GM04504 (cell line): ENCODE measurements at places on chromosomes 5 and 9.

GRCh38 chr5:40321514-40321913 is 358.2 kb upstream of the PTGER4 start:
- DNase-seq = no peak

- no peak for DNase-seq
Observed at GRCh38 chr5:80874162-80874561, 86.0 kb upstream of the RASGRF2 start.

GRCh38 chr5:41785061-41785460 is 85.2 kb downstream of the OXCT1 start:
- no peak for DNase-seq

DNA sequence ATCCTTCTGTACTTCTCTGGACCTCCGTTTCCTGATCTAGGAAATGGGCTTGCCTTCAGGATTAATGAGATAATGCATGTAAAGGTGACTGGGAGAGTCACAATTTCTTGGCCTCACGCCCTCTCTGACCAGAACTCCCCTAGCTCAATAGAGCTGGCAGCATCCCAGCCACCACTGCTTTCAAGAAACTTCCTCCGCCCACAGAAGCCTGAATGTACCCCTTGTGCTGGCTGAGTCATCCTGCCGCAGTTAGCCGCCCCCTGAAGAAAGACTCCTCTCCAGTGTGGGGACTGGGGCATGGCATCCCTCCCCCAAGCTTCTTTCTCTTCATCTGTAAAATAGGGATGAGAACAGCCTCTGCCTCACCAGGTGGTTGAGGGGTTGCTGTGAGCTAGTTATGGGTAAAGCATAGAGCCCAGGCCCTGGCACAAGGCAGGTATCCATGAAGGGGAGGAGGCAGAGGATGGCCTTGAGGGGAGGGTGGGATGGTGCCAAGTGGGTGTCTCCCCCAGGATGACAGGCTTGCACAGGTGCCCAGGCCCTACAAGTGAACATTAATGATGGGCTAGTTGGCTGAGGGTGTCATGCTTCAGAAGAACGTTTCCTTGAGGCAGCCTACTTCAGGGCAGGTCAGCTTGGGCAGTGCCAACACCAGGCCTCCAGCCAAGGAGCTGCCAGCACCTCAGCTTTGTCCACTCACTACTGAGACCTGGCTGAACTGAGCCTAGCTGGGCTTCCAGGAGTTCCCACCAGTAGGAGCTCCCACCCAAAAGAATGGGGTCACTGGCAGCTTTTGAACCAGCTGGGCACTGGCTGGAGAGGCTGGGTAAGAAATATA is 3.4 kb downstream of the PDLIM4 start:
- no peak for DNase-seq

GRCh38 chr9:124392871-124393460 is 22.3 kb downstream of the PSMB7 start:
- DNase-seq = peak; percentile 80

GRCh38 chr5:61802456-61802855 is 470.4 kb downstream of the ZSWIM6 start:
- no peak for DNase-seq

DNA sequence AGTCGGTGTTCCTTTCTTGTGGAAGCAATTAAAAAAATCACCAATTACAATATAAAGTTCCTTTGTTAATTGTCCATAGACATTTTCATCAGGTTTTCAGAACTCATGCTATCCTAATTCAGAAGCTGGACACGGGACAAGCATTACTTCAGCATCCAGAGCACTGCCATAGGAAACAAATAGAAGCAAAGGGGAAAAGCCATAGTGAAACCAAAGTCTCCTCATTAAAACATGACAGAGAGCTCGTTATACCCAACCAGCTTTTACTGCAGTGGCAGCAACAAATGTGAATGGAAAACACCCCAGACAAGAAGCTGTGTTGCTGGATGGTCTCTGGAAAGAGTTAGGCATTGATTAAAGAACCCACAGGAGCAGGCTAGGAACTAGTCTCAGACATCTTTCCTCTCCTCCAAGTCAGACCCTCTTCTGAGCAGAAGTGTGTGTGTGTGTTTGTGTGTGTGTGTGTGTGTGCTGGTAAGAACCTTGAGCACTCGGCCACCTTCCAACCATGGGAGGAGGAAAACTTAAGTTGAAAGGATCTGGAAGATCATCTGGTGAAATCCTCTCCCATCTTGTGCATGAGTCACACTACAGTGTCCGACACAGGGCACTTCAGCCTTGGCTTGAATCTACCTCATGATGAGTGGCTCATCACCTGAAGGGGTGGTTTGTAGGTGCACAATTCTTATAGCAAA is 162.6 kb upstream of the ADAMTS16 start:
- DNase-seq = no peak

DNA sequence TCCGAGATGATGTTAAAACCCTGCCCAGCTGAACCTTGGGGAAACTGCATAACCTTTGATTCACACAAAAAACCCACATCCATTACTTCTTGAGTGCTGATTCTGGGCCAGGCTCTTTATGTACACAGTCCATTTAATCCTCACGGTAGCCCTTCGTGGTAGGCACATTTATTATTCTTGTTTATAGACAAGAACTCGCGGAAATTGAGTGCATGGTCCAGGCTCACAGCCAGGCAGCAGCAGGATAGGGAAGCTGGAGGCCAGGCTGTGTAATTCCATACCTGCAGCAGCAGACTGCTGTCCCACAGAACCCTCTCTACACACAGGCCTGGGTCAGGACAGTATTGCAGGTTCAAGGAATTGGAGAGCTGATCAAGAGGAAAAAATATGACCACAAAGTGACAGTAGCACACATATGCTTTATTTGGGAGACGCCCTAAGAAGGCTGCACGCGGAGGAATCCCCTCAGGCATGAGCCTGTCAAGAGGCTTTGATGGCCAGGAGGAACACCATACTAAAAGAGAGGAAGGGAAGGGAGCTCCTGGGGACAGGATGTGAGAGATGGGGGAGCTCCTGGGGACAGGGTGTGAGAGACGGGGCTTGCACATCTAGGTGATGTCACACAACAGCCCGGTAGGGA is 28.4 kb upstream of the FAM120A start:
- no peak for DNase-seq

DNA sequence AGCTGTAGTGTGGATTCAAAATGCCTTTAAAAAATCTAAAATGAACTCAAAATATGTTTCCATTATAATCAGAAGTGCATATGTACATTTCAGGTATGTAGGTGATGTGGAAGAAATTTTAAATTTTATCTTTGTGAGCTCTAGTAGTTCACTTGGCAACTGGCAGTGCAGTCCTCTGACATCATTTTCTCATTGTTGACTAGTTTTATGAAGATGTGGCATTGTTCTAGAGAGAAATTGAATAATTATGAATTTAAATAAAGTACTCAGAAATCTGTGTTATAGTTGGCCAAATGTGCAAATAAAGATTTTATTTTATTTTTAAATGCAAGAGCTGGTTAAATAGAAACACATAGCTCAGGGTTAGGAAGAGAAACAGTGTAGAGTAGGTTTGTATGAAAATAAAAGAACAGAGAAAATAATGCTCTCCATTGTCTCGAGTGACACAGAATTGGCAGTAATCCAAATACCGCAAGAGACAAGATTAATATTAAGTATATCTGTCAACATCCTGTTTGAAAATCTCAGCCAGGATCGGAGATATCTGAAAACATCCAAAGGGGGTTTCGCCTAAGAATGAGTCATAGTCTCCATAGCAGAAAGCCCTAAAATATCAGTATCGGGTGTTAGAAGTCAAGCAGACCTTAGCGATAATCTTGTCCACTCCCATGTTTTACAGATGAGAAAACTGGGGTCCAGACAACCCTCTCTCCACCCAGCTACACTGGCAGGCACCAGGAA is 189.4 kb downstream of the CCDC192 start:
- DNase-seq = no peak

- no peak for DNase-seq
Observed at GRCh38 chr5:81081461-81081835, 121.3 kb downstream of the RASGRF2 start.

- no peak for DNase-seq
Observed at GRCh38 chr9:36136272-36136893, at the start of gene GLIPR2. GLIPR2 (plus strand) TSS chr9:36136733; CDS start chr9:36136779, 46 bp downstream.

- DNase-seq = peak; percentile 97
Observed at GRCh38 chr9:36101916-36102741, 34.4 kb upstream of the GLIPR2 start.
